ENCODE measurements at places on chromosomes 4 and X. TPM values are rescaled to one million over a fixed set of nuclear protein-coding genes. Genes with fewer than 3 reads are reported as not detected.

The EFHC2 gene
- polyA plus RNA-seq: 8.6 TPM

- DNase-seq: no peak
Measured at GRCh38 chr4:30553706-30554105, 166.5 kb upstream of the PCDH7 start.

The DGAT2L6 gene
- not detected for polyA plus RNA-seq

DNA sequence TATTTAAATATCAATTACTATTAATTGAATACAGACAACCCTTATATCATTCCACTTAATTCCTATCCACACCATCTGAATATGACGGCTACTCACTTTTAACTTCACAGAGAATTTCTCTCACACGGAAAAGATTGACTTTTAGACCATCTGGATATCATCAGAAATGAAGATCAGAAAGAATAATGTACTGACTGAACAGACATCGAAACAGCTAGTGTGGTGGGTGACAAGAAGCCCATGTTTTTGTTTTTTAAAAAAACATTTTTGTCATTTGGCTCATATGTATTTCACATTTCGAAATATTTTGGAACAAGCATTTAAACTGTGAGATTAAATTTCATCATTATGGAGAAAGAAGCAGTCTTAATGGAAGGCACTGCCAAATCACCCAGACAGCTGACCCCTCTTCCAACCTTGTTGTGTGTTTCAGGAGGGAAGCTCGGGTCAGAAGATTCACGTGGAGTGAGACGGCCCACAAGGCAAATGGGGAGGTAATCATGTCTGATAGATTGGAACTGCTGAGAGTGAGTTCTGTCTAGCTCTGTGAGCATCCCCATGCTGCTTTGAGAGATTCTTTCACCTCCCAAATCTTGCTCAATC, 204.2 kb upstream of the RASGEF1B start:
- DNase-seq: no peak

The SLC10A3 gene
- polyA plus RNA-seq: 24.1 TPM

The CLIC2 gene
- polyA plus RNA-seq: 3.1 TPM

DNA sequence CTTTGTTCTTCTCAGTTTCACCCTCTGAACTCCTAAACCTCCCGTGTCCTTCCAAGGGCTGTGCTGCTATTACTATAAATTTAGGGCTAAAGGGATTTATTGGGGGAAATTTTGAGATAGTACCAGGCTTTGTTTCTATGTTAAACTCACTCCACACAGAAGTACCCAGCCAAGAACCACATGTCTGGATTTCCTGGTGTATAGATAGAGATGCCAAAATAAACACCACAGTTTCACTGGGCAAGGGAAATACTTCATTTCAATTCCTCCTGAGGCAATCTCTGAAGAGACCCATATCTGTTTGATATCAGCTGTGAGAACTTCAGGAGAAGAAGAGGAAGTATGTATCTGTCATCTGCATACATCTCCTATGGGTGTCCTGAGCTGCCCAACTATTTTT, 21.7 kb upstream of the CLNK start:
- DNase-seq: no peak

- no peak for DNase-seq
Measured at GRCh38 chrX:7115557-7115956, 32.0 kb upstream of the STS start.

DNA sequence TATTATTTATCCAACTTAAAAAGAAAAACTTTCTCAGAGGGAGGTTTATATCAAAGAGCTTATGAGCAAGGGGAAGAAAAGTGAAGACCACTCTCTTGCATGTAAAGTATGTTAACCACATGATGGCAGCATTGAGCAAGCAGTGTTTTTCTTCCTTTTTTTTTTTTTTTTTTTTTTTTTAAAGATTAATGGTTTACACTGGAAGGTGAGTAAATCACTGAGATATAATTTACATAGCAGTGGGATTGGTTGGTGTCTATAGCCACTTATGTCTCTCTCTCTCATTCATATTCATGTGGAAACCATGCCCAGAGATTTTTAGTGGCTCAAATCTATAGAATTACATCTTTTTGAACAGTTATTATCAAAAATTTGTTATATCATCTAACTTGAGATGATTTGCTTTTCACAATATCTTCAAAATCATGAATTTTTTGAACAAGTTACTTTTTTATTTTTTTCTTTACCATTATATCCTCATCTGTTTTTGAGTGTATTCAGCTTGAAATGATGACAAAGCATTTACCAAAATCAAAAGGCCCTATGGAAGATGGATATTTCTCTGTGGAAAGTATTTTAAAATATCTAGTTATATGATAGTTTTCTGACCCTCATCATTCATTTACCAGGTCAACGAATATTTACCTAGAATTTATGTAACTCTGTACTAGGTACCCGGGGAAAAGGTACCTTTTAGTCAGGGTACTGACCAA, 31.6 kb downstream of the MTHFD2L start:
- peak; percentile 46 for DNase-seq

The CDKL5 gene
- 10.5 TPM for polyA plus RNA-seq

GRCh38 chr4:7535619-7536018, 100.9 kb upstream of the PSAPL1 start:
- no peak for DNase-seq

DNA sequence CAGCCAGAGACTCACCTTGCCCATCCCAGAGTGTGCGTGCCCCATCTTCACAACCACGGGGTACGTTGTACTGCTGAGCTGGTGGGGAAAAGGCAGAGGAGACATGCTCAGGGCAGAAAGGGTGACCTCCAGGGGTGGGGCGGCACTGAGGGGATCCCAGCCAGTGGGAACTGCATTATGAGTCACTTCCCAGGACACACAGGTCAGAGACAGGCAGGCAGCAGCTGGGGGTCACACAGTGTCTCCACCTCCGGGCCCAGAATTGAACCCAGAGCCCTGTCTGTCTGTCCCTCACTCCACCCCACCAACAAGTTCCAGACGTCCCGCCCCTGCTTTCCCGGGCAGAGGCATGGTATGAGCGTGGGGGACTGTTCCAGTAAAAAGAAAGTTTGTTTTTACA, 4.8 kb upstream of the TIMP1 start:
- DNase-seq: no peak

GRCh38 chr4:156815717-156816359, 155.8 kb downstream of the PDGFC start:
- DNase-seq: no peak

GRCh38 chr4:160265014-160265413, 1162.1 kb downstream of the RAPGEF2 start:
- no peak for DNase-seq

The MAGEB18 gene
- polyA plus RNA-seq: not detected

DNA sequence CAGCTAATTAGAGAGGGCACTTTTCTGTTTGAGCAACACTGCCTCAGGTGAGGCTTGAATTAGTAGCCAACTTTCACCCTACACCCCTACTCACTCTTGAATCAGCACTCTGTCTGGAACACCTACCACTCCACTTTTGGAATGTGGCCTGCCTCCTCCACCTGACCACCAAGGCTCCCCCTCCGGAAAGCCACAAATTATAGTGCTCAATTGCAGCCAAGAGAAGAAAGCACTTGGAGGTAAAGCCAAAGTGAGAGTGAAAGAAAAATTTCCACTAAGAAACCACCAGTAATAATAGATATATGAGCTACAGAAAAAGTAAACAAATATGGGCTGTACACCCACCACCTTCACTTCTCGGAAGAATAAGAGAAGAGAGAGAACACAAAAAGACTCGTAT, 41.1 kb downstream of the PPP3CA start:
- no peak for DNase-seq

The GAGE13 gene
- polyA plus RNA-seq: not detected

The SPANXC gene
- polyA plus RNA-seq: not detected

The AMBN gene
- polyA plus RNA-seq: 1.8 TPM

GRCh38 chr4:12118651-12119213, 690.0 kb upstream of the HS3ST1 start:
- DNase-seq: no peak

GRCh38 chr4:172061204-172061603, 248.0 kb downstream of the GALNTL6 start:
- no peak for DNase-seq

Data from renal pelvis (tissue), 12 donors.